M059J (cell line): ENCODE measurements at places on chromosomes 12 and 14. TPM values are rescaled to one million over a fixed set of nuclear protein-coding genes. Genes with fewer than 3 reads are reported as not detected.
A peak's percentile ranks its signal among the peaks of the same experiment; 100 is the strongest.

Gene LBHD2
- total RNA-seq: not detected in 2 replicates

Gene ADAM21
- total RNA-seq: 0.05 and 0.49 TPM in 2 replicates

Gene TAS2R10
- not detected in 2 replicates for total RNA-seq

- DNase-seq: no peak
Observed at GRCh38 chr12:108583991-108584390, 13.9 kb downstream of the TMEM119 start.

DNA sequence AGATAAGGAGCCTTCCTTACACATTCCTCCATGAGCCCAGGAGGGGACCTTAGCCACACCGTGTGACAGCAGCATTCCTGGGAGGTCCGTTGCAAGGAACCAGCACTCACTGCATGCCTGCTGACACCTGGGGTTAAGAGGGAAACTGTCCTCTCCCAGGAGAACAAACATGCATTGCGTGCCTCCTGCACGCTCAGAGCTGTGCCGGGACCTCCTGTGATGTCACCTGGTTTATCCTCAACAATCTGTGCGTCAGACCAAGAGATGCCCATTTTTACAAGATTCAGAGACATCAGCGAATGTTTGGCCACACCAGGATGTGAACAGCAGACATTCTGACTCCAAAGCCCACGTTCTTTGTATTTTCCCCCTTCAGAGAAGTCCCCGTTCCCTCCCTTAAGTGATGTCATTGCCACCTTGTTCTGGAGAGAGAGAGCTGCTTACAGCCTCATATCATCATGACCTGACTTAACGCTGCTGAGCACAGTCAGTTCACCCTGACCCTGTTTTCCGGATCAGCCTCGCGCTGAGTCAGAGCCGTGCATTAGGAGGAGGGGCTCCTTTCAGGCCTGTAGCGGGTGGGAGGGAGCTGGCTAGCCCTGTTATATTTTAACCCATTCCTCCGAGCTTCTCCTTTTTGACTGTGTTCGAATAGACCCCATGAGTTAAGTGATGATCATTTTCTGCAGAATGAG, 36.2 kb downstream of the TMEM120B start:
- peak; percentile 73 for DNase-seq

DNA sequence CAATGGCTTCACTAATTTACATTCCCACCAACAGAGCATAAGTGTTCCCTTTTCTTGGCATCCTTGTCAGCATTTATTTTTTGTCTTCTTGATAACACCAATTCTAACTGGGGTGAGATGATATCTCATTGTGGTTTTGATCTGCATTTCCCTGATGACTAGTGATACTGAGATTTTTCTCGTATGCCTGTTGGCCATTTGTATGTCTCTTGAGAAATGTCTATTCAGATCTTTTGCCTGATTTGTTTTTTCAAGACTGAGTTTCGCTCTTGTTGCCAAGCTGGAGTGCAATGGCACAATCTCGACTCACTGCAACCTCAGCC, 4.7 kb upstream of the PLD4 start:
- DNase-seq: peak; percentile 25

GRCh38 chr12:58629376-58629775, 290.9 kb downstream of the LRIG3 start:
- no peak for DNase-seq

GRCh38 chr14:102055181-102055901, 31.5 kb downstream of the HSP90AA1 start:
- peak; percentile 68 for DNase-seq
